ENCODE measurements at places on chromosomes 5 and 9.

- DNase-seq, result no peak
Measured at GRCh38 chr9:129551393-129551973, 69.4 kb downstream of the C9orf50 start.

- DNase-seq, result no peak
Measured at GRCh38 chr5:98656796-98657195, 116.7 kb upstream of the RGMB start.

GRCh38 chr5:64458948-64459347 lies 46.9 kb upstream of the RGS7BP start:
- no peak for DNase-seq

DNA sequence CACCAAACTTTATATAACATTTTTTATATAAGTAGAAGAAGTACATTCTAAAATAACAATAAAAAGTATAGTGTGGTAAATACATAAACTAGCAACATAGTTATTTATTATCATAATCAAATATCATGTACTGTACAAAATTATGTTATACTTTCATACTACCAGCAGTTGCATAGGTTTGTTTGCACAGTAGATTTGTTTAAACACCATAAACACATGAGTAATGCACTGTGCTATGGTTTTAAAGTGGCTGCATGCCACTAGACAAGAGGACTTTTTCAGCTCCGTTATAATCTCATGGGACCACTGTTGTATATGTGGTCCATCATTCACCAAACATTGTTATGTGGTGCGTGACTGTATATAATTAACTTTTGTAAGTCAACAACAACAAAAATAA lies 137.6 kb downstream of the DRD1 start:
- DNase-seq, result no peak

- peak; percentile 68 for DNase-seq
Measured at GRCh38 chr5:141641634-141642267, 5.0 kb downstream of the RELL2 start.

DNA sequence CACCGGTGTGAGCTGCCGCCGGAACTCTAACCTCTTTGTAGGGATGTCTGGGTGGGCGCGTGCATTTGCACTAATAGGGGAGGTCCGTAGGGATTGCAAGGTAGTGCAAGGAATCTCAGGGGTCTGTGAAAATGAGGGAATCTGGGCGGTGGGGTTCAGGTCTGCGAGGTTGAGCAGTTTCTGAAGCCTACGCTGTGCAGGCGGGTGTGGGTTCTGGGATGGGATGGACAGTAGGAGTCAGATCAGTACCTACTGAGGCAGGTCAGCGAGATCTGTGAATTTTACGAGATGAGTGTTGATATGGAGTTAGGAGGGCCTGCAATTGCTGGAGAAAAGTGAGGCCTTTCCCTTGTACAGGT lies 856 bp upstream of the ATOSB start:
- DNase-seq, result no peak

DNA sequence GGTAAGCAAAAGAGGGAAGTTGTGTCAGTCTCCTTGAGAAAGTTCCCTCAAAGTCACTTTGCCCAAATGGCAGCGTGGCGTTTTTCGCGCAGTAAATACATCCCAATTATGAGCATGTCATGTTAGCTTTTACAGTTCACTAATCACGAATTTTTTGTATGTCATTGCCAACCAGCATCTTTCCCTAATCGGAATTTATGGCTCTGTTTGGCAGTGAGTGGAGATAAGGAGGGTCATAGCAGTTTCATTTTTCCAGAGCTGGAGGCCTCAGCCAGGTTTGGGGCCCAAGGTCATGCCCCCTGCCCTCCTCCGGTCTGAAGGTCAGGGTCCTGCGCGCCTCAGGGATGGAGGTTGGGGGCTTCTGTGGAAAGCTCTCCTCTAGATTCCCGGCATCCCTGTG lies 50.1 kb downstream of the C5orf15 start:
- DNase-seq, result no peak

- DNase-seq, result no peak
Measured at GRCh38 chr5:143412661-143413342, 9.3 kb upstream of the NR3C1 start.

DNA sequence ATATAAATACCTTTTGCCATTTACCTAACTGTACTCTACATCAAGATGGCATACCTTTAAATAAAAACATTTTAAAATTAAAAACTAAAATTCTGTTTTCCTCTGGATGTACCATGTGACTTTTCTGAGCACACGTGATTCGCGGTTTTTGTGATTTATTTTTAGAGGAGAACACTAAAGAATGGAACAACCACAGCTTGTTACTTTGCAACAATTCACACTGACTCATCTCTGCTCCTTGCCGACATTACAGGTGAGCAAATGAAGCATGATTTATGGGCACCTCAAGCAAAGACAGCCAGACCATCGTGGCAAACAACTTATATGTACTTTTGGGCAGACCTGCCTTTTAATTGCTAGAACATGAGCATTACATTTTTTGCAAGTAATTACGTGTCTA lies 61.3 kb downstream of the GDA start:
- peak; percentile 88 for DNase-seq

DNA sequence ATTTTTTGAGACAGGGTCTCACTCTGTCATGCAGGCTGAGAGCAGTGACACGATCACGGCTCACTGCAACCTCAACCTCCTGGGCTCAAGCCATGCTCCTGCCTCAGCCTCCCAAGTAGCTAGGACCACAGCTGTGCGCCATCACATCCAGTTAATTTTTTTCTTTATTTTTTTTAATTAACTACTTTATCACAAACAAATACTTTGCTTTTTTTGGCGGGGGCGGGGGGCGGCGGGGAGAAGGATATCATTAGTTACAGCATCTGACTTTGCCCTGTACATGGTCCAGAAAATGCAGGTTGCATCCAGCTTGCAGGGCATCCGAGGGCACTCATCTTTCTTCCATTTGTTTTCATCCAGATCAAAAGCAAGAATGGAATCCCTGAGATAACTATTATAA lies 201.8 kb upstream of the IER5L start:
- DNase-seq, result no peak

DNA sequence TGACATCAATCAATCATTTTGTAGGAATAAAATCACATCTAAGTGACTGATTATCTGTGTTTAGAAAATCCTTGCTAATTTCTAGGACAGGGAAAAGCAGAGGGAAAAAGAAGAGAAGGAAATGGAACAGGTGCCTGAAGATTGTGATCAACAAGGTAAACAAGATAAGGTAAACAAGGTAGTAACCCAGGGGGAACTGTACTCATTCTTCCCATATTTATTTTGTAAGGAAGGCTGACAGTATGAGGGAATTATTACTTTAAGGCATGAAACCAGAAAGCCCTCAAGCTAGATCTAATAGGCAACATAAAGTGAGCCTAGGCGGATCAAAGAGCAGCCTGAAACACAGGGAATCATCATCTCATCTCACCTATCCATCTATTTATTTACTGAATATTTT lies 231.1 kb downstream of the MLLT3 start:
- no peak for DNase-seq

DNA sequence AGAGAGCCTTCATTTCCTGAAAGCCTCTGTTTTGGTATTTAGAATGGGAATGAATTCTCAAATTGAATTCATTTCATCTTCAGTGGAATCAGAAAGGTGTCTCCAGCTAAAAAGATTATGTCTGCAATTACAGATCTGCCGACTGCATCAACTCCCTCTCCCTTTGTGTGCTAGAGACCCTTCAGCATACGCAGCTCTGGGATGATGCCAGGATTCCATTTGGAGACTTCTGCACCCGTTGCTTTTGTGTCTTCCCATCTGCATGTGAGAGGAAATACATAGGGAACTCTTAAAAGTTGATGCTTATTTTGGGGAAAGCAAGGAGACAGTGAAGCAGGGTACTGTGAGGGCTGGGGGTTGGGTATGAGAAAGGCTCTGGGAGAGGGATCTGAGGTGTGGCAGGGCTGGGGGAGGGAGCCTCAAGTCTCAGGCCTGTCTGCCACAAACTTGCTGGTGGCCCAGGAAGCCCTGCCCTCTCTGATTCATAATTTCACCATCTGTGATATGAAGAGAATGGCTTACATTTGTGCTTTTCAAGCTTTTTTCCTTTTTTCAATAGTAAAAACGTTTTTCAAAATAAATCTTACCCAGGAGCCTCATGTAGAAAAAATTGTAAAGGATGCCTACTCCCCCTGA lies 89.7 kb upstream of the SAP30L start:
- peak; percentile 29 for DNase-seq

GRCh38 chr9:90162819-90163218 lies 479.8 kb downstream of the DIRAS2 start:
- no peak for DNase-seq

DNA sequence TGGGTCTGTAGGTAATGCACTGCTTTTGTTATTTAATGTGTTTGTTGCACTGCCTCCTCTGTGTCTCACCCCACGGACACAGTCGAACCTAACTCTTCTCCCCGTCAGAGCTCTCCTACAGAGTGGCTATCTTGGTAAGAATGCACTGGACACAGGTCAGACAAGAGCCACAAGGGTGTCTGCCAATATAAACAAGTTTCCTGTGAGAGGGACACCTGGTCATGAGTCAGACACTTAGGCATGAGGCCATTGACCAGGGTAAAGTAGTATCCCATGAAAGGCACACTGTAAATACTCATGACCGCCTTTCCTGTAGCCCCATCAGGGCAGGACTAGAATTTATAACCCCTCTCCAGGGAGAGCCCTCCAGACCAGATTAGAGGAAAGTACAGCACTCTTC lies 115.5 kb downstream of the SLC12A2 start:
- no peak for DNase-seq

- peak; percentile 64 for DNase-seq
Measured at GRCh38 chr9:37938121-37938891, 34.4 kb upstream of the SLC25A51 start.

DNA sequence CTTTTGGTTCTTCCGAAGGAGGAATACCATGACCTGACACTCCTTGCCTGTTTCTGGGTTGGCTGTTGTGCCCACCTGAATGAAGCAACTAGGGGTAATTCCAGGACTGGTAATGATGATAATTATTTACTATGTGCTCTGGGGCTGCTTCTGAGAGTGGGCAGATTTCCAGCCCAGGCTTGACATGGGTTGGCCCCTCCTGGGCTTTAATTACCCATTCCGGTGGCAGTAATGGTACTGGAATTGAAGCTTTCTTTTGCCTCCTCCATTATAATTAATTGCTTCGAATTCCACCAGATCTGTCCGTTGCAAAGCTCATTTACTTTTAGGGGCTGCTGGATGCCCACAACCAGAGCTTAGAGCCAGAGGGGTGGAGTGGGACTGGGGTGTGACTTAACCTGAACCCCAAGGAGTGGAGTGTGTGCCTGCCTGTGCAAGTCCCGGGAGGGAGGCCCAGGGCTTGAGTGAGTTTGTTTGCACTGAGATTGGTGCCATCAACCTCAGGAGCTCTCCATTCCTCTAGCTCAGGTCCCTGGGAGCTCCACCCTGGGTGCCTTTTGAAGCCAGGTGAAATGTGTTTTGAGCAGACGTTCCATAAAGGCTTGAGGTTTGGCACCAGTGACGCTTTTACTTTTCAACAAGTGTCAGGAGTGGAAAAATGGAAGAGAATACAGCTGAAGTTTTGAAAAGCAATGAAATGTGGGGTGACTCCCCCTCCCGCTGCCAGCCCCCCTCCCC lies 214.6 kb downstream of the PDZD2 start:
- peak; percentile 9 for DNase-seq

- no peak for DNase-seq
Measured at GRCh38 chr9:16309082-16309468, 561.4 kb downstream of the BNC2 start.

- no peak for DNase-seq
Measured at GRCh38 chr5:135218790-135219568, 180.1 kb downstream of the MACROH2A1 start.

- DNase-seq, result peak; percentile 89
Measured at GRCh38 chr5:150322202-150322601, 19.5 kb upstream of the ARSI start.

- DNase-seq, result no peak
Measured at GRCh38 chr9:135326141-135326540, 153.4 kb upstream of the PPP1R26 start.

GRCh38 chr9:31140316-31140715 lies 1244.1 kb upstream of the ACO1 start:
- peak; percentile 59 for DNase-seq

GRCh38 chr5:112136773-112137172 lies 282.3 kb downstream of the EPB41L4A start:
- no peak for DNase-seq

DNA sequence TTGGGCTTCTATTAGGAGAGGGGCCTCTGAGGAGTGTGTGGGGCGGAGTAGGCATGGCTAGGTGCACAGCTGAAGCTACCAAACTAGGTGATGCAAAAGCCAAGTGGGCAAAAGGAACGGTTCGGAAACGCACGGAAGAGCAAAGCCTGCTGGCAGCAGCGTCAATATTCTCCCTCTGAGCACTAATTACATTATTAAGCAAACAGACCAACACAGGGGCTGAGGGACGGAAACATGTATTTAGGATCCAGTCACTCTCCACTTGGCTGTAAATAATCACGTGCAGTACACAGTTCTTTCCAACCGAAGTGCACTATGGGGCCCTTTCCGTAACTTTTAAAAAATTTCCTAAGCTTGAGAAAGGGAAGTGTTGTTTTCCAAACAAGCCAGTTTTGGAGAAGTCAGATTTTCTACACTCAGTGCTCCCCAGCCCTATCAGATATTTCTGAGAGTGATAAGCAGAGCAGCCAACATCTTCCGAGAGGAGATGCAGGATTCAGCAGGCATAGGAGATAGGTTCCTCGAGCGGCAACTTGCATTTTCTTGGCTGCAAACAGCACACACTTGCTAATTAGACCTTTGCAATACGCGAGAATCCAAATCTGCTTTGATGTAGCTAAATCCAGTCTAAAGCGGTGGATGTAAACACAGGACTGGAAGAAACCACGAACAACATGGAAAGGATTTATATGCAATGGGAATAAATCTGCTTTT lies 217.2 kb upstream of the TBCA start:
- DNase-seq, result no peak

- no peak for DNase-seq
Measured at GRCh38 chr9:123104807-123105206, 71.3 kb downstream of the GPR21 start.

DNA sequence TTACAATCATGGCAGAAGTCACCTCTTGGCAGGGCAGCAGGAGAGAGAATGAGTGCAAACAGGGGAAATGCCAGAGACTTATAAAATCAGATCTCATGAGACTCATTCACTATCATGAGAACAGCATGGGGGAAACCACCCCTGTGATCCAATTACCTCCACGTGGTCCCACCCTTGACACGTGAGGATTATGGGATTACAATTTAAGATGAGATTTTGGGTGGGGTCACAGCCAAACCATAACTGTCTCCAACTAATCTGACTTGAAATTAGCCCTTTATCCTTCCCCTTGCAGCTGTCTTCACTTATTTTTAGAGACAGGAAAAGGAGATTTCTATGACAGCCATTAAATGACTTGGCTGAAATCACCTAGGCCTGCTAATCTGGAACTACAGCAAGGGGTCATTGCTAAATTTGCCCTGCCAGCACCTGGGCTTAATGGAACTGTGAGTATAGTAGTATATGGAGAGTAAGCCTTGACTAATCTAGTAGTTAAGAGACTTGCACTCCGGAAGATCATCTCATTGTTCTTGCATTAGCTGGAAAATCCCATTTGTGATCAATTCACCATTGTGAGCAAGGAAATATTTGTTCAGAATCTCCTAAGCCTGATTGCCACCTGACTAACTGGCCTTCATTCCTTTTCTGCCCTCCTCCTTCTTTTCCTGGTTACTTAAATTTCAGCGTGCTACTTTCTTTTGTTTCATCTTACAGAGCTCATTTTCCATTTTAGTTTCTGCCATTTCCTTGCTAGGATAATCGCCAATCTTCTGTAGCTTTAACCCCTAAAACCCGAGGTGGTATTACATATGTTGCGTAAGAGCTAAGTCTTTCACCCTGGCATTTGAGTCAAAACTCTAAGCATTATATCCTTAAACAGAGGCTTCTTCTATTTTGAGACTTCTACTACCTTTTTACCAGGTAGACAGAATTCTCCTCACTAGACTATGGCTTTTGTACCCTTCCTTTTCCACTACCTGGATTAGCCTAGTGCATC lies 65.3 kb upstream of the RUSC2 start:
- DNase-seq, result no peak

Data from foreskin keratinocyte (primary cell).